Jurkat, Clone E6-1 (cell line): ENCODE measurements at places on chromosomes 7 and 10.

DNA sequence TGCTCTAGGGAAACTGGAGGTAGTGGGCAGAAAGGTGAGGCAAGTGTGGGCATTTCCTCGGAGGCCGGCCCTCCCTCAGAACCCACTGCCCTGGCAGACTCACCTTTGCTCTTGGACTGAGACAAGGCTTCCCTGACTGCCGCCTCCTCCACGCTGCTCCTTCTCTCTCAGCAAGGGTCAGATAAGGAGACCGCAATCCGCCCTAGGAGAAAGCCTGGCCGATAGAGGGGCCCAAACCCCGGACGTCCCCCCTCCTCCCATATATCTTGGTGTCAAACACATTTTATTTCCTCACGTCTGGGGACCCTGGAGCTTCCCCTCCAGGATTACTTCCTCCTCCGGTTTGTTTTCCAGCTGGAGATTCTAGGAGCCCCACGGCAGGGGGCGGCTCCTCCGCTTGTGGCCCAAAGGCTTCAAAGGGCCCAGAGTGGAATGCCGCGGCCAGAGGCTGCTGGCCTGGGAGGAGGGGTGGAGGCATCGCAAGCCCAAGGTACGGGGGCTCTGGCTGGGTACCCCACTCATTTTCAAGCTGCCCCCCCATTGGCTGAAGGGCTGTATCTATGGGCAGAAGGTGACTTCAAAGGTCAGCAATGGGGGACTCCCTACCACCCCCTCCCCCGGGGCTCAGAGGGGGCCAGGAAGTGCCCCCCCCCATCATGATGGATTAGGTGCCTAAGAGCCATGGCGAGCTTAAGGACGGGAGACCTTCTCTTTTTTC, 31.7 kb upstream of the LBX1 start:
- DNase-seq, result no peak

DNA sequence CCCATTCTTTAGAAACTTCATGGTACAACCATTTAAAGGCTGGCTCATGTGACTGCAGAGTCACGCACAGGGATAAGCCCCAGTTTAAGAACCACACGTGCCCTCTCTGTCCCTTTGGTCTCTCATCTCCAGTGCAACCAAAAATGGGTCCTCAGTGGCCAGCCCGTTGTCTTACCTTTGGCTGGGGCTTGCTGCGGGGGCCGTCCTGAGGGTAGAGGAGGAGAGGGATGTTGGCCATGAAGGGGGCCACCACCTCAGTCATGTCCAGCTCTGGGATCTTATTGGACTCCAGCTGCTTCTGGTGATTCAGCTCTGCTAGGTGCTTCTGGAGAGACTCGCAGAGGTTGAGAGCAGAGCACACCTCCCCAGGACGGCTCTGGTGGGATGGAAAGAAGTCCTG, 22.3 kb downstream of the PSAP start:
- no peak for DNase-seq

DNA sequence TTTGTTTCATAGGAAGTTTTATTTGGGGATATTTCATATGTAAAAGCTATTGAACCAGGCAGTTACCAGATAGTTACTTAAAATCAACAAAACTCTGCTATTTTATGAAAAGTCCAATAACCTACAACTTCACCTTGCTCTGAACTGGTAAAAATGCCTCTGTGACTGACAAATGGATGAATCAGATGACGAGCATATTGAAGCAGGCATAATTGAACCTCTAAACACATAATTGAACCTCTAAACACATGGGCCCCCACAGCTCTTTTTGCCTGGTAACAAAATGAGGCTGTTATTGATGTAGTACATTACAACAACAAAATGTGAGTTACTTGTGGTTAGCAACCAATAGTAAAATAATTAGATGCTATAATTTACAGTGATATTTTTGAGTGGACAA, 99.7 kb downstream of the MBL2 start:
- DNase-seq, result no peak

- no peak for DNase-seq
Observed at GRCh38 chr7:1058821-1059199, 14.5 kb downstream of the GPR146 start.

GRCh38 chr7:26868841-26869495, 4.6 kb upstream of the SKAP2 start:
- DNase-seq, result no peak

DNA sequence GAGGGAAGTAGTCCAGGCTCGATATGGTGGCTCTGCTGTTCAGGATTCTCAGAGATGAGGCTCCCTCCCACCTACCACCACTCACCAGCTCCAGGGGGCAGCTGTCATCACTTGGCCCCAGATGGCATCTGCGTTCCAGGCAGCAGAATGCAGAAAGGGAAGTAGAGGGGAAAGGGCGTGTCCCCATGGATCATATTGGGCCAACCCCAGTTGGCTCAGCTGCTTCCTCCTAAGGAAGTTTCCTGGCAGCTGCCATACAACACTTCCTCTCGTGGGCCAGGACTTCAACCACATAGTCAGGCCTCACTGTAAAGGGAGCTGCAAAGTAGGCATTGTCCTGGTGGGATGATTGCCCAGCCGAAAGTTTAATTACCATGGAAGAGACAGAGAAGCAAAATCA, 1.6 kb upstream of the TEX36 start:
- DNase-seq, result no peak

DNA sequence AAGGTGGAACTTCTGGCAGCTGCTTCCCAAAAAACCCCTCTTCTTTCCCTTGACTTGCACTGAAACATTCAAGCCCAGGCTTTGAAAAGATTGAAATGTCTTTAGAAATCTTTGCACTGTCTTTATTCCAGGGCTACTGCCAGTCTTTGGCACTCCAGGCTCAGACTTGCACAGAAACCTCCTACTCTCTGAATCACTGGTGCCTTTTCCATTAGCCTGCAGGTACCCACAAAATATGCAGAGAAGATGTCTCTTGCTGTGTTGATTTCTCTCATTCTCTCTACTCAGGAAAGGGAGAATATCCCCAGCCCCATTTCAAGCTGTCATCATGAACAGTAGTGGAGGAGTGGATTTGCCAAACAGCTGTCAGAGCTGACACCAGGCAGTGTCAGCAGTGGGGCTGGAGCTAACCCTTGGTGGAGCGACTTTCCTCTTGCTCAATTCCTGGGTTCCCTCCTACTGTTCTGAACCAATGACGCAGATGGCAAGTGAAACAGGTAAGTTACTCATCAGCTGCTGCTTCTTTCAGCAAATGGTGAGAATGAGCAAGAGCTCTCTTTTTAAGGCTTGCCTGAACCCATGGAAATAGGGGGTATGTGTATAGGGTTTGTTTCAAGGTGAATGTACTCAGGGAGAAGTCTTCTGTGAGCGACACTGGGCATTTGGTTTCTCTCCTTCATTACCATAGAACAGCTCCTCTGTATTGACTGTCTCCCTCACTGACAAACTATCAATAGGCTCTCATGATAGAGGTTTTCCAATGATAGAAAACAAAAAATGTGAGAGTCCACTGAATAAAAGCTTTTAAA, 362.4 kb downstream of the ADRA2A start:
- DNase-seq, result no peak

DNA sequence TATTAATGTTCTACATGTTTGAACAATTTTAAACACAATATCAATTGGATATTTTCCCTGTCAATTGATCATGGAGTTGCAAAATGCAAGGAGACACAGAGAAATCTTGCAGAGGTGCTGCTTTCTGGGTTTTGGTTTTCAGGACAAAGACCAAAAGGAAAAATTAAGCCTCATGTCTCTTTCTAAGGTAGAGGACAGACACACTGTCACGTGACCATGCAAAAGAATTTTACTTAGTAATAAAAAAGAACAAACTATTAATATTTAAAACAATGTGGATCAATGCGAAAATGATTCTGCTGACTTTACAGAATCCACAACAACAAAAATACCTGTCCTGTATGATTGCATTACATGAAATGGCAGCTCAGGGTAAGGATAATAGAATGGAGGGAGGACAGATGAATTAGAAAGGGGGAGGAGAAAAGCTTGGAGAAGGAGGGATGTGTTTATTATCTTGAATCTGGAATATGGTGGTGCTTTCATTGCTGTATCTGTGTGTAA, 493.7 kb upstream of the NUPR2 start:
- no peak for DNase-seq

DNA sequence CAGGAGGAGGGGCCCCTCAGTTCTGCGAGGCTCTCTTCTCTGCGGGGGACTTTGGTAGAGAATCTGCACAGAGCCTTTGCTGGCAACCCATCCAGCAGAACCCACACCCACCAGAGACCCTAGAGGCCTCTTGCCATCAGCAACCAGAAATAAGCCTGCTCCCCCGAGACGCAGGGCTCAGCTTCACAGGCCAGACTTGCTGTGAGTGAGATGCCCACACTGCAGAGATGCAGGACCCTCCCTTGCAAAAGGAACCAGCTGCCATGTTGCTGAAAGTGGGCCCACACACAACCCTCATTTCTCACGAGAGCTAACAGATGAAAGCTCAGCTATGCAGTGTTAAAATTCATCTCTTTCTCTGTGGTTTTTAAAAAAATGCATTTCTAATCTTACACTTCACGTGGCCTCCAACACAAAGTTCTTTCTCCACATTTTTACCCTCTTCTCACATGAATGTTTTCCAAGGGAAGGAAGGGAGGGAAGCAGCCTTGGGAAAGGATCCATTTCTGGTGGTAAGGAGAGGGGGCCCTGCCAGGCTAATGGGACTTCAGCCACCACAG, 171.6 kb downstream of the CCDC3 start:
- no peak for DNase-seq
